HepG2 (cell line): ENCODE measurements at places on chromosomes 5 and 9. TPM values are rescaled to one million over a fixed set of nuclear protein-coding genes. Genes with fewer than 3 reads are reported as not detected.

GRCh38 chr5:76717222-76718083 lies 1.5 kb downstream of the F2R start:
- no peak for DNase-seq

DNA sequence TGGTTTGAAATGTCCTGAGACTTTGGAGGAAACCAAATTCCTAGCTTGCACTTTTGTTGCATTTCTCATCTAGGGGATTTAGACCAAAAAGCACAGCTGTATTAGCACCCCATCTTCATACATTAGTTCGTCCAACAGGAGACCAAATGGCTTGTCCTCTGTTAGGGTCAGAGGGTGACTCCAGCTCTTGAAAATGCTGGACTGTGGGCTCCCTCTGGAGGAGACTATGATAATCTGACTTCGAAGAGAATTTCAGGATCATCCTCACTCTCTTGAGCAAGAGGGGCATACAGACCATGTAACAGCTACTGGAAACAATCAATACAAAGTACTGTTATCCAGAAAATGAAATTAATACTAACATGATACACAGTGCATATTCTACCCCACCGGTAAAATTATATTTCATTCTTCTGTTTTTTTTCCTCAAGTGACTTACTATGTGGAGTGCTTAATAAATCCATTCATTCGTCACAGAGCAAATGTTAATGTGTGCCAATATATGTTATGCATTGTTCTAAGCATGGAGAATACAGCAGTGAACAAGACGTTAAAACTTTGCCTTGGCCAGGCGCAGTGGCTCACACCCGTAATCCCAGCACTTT lies 63.7 kb upstream of the PPP2CA start:
- DNase-seq = peak; percentile 84

DNA sequence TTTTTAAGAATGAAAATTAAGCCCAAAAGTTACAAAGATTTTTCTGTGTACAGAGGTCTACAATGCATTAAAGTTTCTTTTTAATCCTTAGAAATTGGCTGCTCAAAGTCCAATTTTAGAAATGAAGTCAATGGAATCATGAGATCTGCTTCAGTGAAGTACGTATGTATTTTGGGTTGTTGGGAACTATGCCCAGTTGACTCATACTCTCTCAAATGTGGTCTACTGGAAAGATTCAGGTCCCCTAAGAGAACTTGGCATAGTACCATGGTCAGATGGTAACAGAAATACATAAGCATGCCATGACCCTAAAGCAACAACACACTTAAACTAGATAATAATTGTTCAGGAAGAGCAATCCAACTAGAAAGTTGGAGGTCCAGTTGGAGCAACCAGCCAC lies 23.0 kb downstream of the FBLL1 start:
- no peak for DNase-seq

DNA sequence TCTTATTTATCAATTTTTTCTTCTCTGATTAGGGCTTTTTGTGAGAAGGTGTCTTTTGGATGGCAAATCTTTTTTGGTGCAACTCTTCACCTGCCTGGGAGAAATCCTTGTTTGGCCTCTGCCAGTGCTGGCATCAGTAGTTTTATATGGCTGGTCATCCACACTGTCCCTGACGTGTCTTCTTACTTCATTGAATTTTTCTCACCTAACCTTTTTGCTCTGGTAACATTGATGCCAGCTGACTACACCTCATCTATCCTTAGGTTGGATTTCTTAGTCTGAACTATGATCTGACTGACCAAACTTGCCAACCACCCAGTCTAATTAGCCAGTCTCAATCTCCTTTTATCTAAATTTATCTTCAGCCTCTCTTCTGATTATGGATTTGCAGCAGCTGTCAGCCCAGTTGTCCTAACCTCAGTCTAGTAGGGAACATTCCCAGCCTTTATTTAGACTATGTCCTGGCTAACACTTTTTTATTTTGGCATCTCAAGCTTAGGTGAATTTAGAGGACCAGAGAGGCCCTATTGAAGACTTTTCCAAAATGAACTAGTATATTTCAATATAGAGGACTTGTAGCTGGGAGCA lies 10.6 kb upstream of the TMEM38B start:
- no peak for DNase-seq

GRCh38 chr9:105251133-105251532 lies 6.7 kb downstream of the SLC44A1 start:
- DNase-seq = no peak

GRCh38 chr5:134543820-134544614 lies 18.5 kb downstream of the JADE2 start:
- DNase-seq = no peak

- no peak for DNase-seq
These were observed 205.0 kb downstream of the ACTL7B start for GRCh38 chr9:108650826-108651225.

DNA sequence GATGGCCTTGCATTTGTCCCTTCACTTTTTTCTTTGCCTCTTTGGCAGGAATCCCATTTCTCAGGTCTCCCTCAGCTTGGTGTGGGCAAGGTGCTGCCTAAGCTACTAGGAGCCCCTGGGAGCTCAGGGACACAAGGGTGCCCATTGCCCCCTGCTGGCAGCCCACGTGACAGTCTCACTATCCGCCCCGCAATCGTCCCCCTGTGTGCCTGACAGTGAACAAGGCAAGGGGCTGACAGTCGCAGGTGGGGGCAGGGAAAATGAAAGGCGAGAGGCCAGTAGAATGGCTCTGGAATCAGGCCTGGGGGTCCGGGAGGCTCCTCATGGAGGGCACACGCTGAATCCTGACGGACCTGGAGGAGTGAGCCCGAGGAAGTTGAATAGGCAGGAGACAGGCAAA lies 2.0 kb upstream of the PCDH12 start:
- peak; percentile 17 for DNase-seq

DNA sequence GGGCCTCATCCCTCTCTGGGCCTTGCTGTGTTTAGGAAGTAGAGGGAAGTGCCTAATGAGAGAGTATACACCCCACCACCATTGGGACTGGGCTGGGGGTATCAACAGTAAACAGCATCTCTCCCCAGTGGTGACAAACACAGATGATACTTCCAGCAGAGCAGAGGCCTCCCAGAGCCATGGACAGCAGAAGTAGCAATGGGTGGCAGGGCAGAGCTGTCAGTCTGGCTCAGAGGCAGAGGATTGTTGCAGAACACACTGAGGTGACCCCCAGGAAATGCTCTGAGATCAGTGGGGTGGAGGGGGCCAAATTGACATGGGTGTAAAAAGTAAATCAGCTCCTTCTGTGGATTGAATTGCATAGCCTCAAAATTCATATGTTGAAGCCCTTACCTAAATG lies 12.1 kb upstream of the P4HA2 start:
- no peak for DNase-seq

DNA sequence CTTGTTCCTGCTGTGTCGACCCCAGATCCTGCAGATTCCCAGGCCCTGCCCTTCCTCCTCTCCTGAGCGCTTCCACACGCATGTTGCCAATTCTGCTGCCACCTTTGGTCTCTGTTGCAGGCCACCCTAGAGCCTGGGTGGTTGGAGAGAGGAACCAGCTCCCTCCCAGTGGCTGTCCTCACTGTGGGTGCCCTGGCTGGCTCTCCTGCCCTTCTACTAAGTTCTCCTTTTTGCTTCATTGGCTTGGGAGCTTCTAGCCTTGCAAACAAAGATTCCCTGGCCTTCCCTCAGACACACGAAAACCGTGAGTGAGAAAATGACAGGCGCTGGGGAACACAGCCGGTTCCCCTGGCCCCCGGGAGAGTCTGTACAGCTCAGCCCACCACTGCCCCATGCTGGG lies 14.2 kb upstream of the NCS1 start:
- DNase-seq = no peak

GRCh38 chr5:8844206-8844605 lies 701.7 kb downstream of the SEMA5A start:
- DNase-seq = no peak

GRCh38 chr5:84298628-84299027 lies 86.1 kb downstream of the EDIL3 start:
- no peak for DNase-seq

DNA sequence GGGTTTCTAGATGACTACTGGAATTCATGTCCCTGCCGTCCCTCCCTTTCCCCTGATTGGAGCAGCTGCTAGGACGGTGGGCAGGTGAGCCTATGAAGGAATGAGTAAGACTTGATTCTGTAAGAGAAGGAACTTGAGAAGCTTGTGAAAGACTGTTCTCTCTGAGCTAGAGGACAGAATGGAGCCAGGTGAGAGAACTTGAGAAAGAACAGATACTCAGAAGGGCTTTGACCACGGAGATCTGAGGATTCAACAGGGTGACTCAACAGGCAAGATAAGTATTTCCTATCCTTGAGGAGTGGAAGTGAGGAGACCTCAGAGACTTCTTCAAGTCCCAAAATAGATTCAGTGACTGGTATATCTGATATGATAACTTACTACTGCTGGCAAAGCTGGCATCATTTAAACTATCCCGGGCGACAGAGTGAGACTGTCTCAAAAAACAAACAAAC lies 41.9 kb downstream of the HSDL2 start:
- DNase-seq = no peak

- DNase-seq = no peak
These were observed 21.6 kb downstream of the KLF9 start for GRCh38 chr9:70392850-70393249.

DNA sequence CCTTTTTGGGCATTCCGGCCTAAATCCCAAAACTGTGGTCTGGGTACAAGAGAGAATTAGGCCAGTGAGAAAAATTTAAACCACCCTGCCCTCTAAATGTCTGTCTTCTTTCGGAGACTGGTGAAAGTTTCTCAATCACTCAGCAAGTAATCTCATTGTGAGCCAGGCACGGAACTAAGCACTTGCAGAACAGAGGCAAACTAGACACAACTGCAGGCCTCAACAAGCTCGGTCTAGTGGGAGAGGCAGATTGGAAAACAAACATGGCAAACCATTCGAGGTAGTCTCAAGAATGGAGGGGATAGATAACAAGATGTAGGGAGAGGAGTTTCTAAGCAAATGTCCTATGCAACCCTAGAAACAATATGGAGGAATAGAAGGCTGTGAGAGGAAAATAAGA lies 8.9 kb upstream of the C5orf58 start:
- DNase-seq = no peak

DNA sequence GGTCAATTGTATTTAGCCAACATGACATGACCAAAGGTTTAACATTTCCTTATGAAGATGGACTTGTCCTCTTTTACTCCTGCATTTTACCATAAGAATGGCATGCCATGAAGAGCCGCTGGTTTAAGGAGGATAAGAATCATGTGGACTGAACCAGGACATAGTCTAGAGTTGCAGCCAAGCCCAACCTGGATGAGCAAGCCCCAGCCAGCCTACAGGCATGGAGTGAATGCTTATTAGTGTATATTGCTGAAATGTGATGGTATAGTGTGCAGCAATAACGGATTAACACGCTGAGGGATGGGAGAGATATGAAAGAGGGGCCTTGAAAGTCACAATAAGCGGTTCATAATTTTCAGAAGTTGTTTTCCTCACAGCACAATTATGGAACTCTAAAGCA lies 523.2 kb downstream of the NTRK2 start:
- DNase-seq = no peak

- DNase-seq = no peak
These were observed 594.0 kb downstream of the HINT1 start for GRCh38 chr5:130571076-130571475.

GRCh38 chr5:57698086-57698485 lies 215.5 kb upstream of the ACTBL2 start:
- DNase-seq = no peak

- peak; percentile 98 for DNase-seq
These were observed 611.2 kb downstream of the NR2F1-AS1 start for GRCh38 chr5:92969781-92970237.

GRCh38 chr5:6759401-6759800 lies 46.2 kb downstream of the TENT4A start:
- peak; percentile 66 for DNase-seq

GRCh38 chr5:169029037-169029436 lies 271.9 kb downstream of the SLIT3 start:
- no peak for DNase-seq

DNA sequence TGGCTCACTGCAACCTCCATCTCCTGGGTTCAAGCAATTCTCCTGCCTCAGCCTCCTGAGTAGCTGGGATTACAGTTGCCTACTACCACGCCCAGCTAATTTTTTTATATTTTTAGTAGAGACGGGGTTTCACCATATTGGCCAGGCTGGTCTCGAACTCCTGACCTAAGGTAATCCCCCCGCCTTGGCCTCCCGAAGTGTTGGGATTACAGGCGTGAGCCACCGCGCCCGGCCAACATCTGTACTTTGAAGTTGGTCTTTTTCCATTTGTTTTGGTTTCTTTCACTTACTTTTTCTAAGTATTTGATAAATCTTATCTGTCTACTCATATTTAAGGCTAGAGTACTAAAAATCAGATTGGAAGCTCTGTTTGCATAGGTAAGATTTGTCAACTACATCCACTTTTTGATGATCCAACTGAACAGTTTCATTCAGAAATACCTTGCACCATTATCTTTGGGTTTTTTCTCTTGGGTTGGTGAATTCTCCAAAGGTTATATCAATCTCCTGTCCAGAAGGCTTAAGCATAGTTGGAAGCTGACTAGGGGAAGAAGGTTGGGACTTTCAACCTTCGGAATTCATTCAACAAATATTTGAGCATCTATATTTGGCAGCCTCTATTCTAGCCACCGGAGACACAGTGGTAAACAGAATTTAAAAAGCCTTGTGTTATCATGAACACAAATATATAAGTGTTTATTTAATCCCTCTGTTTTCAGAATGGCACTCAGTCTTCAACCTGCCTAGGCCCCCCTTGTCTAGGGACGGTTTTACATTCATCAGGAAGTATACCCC lies 489.1 kb downstream of the RAB3C start:
- DNase-seq = peak; percentile 78

GRCh38 chr9:131892162-131892707 lies 152.4 kb upstream of the RAPGEF1 start:
- DNase-seq = no peak

GRCh38 chr9:14277244-14277643 lies 36.7 kb downstream of the NFIB start:
- no peak for DNase-seq

- DNase-seq = peak; percentile 29
These were observed 80.1 kb upstream of the ITGA1 start for GRCh38 chr5:52707616-52708015.

GRCh38 chr9:69047371-69047770 lies 11.8 kb downstream of the FXN start:
- no peak for DNase-seq

Gene ZNF354B
- 6.8 and 10.3 TPM in 2 replicates for total RNA-seq

Gene TAF1L
- not detected in 2 replicates for total RNA-seq

Gene LAMC3
- 0.07 TPM in 1 of 2 replicates, not detected in the other for total RNA-seq

Gene PCDHB12
- 0.04 TPM in 1 of 2 replicates, not detected in the other for total RNA-seq

Gene GPBP1
- total RNA-seq = 72.2 and 101 TPM in 2 replicates

Gene IRX2
- not detected in 2 replicates for total RNA-seq

Gene CYSRT1
- 2.1 and 3.4 TPM in 2 replicates for total RNA-seq

Gene CER1
- not detected in 2 replicates for total RNA-seq

Gene PTAR1
- 42.1 and 58.0 TPM in 2 replicates for total RNA-seq

Gene CCDC183
- total RNA-seq = 3.0 and 5.0 TPM in 2 replicates

Gene TRPM6
- 0.09 and 0.14 TPM in 2 replicates for total RNA-seq

Gene PCDHB10
- total RNA-seq = not detected in 2 replicates

Gene MTREX
- 91.5 and 141 TPM in 2 replicates for total RNA-seq

Gene PCDHB3
- 0.27 and 0.29 TPM in 2 replicates for total RNA-seq

Gene CDC20B
- total RNA-seq = not detected in 2 replicates
